Stimulated activated effector memory CD8-positive, alpha-beta T cell treated with anti-CD3 and anti-CD28 coated beads, Interleukin-12 subunit alpha, Interleukin-12 subunit beta, amount 100 ng/mL, for 72 hours (primary cell): ENCODE measurements at places on chromosomes 6 and 20.
A peak's percentile ranks its signal among the peaks of the same experiment; 100 is the strongest.

DNA sequence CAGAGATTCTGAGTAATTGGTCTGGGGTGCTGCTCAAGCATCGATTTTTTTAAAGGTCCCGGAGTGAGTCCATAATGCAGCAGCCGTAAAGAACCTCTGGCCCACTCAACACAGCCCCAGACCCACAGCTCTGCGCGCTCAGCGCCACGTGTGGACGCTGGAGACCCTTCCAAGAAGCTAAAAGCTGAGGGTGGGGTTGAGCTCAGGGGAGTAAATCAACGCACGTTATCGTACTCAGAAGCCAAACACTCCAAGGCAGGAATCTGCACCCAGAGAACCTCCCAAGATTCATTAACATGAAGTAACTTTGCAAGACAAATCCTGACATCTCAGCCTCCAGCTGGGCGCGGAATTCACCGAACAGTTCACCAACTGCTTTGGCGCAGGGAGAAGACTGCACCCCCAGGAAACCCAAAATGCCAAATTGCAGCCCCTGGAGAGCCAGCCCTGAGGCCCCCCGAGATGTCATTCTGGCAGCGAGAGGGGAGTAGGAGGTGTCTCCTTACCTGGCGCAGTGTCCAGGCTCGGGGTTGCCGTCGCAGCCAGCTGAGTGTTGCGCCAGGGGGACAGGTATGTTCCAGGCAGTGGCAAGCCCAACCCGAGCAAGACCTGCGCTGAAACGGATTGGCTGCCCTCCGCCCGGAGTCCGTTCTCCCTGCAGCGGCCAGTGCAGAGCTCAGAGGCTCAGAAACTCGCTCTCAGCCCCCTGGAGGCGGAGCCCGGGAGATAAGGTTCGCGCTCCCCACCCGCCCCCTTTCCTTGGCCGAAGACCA lies at the start of gene COL21A1:
Gene COL21A1 (minus strand): TSS at position 700 of the 773 bp plus-strand sequence. CDS start 64,962 bp downstream, outside the sequence.
- DNase-seq, result no peak

DNA sequence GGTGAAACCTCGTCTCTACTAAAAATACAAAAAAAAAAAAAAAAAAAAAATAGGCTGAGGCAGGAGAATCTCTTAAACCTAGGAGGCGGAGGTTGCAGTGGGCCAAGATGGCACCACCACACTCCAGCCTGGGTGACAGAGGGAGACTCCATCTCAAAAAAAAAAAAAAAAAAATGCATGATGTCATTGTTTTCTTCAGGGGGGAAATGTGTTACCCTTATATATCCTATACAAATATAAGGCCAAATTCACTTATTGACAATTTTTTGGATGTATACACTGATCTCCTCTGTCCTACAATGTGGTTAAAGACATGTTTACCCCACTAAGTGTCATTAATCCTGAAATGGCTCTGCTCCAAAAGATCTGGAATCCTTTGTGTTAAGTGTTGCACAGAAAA lies 73.1 kb downstream of the TPBG start:
- no peak for DNase-seq

- DNase-seq, result no peak
Measured at GRCh38 chr6:113909224-113909856, 52.2 kb downstream of the MARCKS start.

- no peak for DNase-seq
Measured at GRCh38 chr6:117918454-117918853, 11.4 kb downstream of the SLC35F1 start.

GRCh38 chr6:159988983-159989454 lies 20.1 kb downstream of the IGF2R start:
- no peak for DNase-seq

DNA sequence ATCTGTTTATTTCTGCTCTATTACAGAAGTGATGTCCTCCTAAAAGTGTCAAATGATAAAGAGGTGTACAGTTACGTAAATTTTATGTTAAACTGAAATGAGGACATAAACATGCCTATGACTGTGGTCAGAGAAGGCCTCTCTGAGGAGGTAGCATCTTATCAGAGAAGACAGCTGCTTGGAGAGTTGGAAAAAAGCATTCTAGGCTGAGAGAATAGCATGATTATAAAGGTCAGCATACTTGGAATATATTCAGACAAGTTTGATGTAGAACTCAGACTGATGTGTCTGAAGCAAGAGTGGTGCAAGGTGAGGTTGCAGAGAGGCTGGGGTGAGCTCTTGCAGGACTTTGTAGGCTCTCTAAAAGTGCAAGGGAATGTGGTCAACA lies 3.1 kb upstream of the PCNA start:
- no peak for DNase-seq

DNA sequence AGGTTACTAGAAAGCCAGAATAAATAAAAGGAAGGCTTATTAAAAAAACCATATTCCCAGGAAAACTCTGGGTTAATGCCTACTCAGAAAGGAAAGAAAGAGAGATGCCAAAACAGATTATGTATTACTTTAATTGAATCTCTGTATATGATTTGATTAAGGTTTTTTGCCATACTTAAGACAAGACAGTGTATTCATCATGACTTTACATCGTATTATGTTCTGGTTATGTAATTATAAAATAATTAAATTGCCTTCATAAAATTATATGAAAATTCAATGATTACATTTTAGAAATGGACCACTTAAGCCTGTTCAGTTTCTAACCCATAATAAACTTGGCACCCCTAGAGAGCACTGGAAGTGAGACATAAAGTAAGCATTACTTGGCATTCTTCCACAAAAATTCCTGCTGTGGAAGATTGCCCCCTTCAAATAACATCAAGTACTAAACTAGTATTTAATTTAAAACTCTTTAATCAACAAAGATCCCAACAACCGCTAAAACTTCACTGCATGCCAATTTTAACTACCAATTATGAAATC lies 20.8 kb upstream of the IBTK start:
- DNase-seq, result no peak

DNA sequence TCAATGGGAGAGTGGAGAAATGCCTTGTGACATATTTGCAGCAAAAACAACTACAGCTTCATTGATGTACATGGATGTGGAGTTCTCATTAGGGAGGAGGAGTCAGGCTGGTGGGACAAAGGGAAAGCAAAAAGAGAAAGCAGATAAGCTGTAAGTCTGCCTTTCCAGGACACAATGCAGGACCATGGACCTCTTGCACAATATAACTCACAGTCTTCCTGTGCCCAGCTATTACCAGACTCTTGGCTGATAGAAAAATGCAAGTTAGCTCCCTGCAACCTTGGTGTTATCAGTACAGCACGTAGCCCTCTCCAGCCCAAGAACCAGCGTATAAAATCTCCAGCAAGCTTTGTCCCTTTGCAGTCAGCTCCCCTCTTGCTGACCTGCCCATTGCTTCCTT lies 232.3 kb downstream of the NFATC2 start:
- no peak for DNase-seq

DNA sequence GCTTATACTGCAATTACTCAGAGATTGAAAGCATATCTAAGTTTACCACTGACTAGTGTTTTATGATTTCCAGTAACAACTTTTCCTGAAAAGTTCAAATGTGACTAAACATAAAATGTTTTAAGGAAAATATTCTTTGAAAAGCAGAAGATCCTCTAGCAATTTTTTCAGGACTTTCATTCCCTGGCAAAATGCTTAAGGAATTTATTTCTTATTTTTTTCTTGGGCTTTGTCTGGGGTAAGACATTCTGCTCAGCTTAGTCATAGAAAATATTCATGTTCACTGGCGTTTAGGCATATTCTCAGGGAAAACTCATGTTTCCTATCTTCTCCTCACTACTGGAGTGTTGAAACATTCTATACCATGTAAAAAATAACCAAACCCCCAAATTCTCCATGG lies 235.3 kb upstream of the CEP162 start:
- DNase-seq, result no peak

- DNase-seq, result no peak
Measured at GRCh38 chr6:166658792-166659150, 31.7 kb upstream of the RPS6KA2 start.

DNA sequence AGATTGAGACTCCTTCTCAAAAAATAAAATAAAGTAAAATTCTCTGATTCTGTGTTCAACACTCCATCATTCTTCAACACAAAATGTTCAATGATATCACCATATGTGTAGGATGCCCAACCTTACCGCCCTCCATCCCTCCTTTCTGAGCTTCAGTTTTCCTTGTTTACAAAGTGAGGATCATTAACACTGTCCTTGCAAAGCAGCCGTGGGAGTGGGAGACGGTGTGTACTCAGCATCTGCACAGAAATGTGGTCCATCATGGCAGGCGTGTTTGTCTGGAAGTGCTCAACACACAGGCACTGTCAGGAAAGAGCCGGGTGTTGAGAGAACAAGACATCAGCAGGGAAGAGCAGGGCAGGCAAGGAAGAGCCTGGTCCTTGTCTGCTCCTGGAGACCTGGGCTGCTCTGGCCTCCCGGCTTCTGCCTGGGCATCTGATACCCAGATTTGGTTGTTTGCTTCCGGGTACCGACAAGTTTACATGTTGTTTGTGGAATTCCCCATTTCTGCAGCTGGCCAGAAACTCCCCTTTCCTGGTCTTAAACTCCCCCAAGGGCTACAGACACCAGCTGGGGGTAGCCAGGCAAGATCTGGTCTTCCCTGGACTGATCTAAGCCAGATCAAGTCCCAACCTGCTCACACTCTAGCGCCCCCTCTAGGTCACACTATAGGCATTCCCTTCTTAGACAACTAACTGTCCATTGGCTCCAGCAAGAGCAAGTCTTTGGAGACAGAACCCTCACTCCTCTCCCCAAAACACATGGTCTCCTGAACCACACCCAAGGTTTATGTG lies 26.7 kb upstream of the TTPAL start:
- no peak for DNase-seq

GRCh38 chr6:4727671-4728435 lies 48.4 kb upstream of the CDYL start:
- peak; percentile 52 for DNase-seq

DNA sequence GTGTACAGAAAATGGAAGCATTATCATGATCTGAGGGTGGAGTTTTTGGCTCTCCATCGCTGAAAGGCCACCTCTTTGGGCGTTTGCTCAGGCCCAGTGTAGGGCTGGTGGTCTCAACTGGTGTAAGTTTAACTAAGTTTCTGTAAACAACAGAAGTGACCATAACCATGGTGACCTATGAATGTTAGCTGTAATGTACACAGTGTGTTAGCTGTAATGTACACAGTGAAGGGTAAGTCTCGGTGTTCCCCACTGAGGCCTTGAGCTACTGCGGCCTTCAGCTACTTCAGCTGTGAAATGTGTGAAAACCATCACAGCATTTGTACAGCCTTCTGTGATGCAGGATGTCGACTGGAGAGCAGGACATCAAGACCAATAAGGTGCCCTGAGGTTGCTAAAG lies 185.2 kb downstream of the MYLK4 start:
- no peak for DNase-seq

GRCh38 chr6:5433324-5433723 lies 172.0 kb downstream of the FARS2 start:
- no peak for DNase-seq

GRCh38 chr6:95572098-95572497 lies 5.2 kb upstream of the MANEA start:
- DNase-seq, result no peak

DNA sequence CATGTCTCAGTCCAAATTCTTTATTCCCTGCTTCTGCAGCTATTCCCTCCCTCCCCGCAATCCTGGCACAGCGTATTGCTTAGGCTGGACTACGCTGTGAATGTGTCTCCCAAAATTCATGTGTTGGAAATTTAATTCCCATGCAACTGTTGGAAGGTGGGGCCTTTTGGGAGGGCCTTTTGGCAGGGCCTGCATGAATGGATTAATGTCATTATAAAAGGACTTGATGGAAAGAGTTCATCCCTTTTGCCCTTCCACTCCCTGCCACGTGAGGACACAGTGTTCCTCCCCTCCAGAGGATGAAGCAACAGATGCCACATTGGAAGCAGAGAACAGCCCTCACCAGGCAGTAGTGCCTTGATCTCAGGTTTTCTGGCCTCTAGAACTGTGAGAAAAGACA lies 20.4 kb upstream of the NOTCH4 start:
- DNase-seq, result no peak

DNA sequence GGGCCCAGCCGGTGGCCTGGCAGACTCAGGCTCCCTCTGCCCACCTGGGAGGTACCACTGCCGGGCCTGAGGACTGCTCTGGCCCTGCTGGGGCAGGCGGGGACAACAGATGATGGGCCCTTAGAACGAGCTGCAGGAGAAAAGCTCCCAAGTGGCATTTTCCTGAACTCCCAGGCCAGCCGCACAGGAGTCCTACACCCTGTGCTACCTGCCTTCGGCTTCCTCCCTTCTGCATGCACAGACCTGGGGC lies 41.3 kb downstream of the DSTN start:
- no peak for DNase-seq

GRCh38 chr6:73586416-73586974 lies 65.7 kb upstream of the EEF1A1 start:
- no peak for DNase-seq

DNA sequence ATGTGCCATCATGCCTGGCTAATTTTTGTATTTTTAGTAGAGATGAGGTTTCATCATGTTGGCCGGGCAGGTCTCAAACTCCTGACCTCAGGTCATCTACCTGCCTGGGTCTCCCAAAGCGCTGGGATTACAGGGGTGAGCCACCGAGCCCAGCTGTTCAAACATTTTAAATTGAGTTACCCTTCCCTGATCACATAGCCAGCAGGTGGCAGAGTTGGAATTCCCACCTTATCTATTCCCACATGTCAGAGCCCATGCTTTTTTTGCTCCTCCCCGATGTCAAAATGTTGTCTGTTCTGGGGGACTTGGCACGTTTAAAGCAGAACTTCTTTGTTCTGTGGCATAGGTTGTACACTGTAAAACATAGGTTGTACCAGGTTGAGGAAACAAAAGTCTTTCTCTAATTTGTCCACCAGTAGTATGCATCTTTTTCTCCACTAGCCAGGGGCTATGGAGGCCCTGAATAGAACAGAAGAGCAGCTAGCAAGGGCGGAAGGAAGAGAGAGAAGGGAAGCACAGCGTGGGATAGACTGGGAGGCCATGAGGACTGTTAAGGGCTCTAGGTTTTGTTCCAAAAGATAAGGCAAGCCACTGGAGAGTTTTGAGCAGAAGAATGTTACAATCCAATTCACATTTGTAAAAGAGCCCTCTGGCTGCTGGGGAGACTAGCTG lies 7.3 kb upstream of the LBP start:
- no peak for DNase-seq

DNA sequence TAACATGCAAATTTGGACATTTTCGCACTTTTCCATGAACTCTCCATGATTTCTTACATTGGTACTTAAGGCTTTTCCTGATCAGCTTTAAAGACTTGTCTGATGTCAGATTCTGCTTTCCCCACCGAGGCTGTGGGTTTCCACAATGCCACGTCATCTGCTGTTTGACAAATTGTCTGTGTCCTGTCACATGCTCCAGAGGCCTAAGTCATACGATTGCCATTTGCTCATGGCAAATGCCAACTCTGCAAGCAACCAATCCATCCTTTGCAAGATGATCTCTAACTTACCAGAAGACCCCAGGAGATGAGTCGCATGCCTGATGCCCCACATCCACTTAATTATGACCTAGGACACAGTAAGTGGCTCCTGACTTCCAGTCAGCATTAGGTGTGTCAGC lies 556.5 kb downstream of the BMP2 start:
- no peak for DNase-seq

- DNase-seq, result no peak
Measured at GRCh38 chr6:16229700-16230099, 8.7 kb upstream of the GMPR start.

- no peak for DNase-seq
Measured at GRCh38 chr6:16380220-16380809, 141.9 kb downstream of the GMPR start.
